ENCODE measurements at places on chromosomes 12 and 14.

DNA sequence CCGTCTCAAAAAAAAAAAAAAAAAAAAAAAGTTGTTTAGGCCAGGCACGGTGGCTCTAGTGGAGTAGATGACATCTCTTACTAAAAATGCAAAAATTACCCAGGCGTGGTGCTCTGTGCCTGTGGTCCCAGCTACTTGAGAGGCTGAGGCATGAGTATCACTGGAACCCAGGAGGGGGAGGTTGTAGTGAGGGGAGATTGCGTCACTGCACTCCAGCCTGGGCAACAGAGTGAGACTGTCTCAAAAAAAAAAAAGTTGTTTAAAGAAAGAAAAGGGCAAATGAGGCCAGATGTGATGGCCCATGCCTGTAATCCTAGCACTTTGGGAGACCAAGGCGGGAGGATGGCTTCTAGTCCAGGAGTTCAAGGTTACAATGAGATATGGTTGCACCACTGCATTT is 36.6 kb upstream of the SPPL3 start:
- H3K27ac ChIP-seq, result no peak overlapping the region
- peaks cover 30% of the 10 kb centered on the region for H3K27me3 ChIP-seq
- H3K4me1 ChIP-seq, result peaks cover 5% of the 10 kb centered on the region
- no peak for DNase-seq
- no peak overlapping the region for H3K4me3 ChIP-seq

GRCh38 chr12:113449299-113449698 is 22.4 kb downstream of the LHX5 start:
- no peaks in the 10 kb centered on the region for H3K4me1 ChIP-seq
- no peak overlapping the region for H3K27ac ChIP-seq
- H3K4me3 ChIP-seq, result no peak overlapping the region
- H3K36me3 ChIP-seq, result no peaks in the 10 kb centered on the region
- DNase-seq, result no peak
- H3K27me3 ChIP-seq, result peaks cover 37% of the 10 kb centered on the region

DNA sequence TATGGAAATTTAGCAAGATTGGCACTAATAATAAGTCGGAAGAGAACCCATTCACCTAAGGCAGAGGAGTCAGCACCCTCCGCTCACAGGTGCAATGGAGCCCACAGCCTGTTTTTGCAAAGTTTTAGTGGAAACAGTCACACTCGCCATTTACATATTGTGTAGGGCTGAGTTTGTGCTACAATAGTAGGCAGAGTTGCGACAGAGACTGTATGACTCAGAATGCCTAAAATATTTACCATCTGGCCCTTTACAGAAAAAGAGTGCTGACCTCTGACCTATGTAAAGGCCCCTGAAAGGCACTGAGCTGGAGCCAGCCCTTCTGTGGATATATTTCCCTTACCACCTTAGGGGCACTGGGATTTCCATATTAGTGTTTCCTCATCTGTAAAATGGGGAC is 79.0 kb downstream of the PRIMA1 start:
- DNase-seq, result no peak
- H3K27ac ChIP-seq, result no peak overlapping the region
- H3K4me3 ChIP-seq, result no peak overlapping the region

- H3K27ac ChIP-seq, result no peak overlapping the region
- H3K4me1 ChIP-seq, result no peaks in the 10 kb centered on the region
- no peak for DNase-seq
- H3K36me3 ChIP-seq, result no peaks in the 10 kb centered on the region
- no peaks in the 10 kb centered on the region for H3K27me3 ChIP-seq
Measured at GRCh38 chr12:126506426-126507182, 1441.4 kb downstream of the AACS start.

DNA sequence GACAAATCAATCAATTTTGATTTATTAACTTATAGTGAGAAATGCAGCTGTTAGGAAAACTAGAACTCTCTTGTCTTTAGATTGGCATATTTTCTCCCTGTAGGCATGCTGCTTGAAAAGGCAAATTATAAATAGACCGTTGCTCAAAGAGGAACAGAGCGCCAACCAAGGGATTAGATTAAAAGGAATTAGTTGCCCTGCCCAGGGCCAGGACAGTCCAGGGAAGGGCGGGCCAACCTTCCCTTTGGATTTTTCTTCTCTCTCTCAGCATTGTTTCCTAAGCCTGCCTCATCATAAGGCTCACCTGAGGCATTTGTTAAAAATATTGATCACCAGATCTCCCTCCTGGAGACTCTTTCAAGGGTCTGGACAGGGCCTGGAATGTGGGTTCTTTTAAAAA is 8.6 kb downstream of the CIPC start:
- no peak overlapping the region for H3K4me3 ChIP-seq
- no peak for DNase-seq
- peaks cover 5% of the 10 kb centered on the region for H3K4me1 ChIP-seq
- no peak overlapping the region for H3K27ac ChIP-seq

DNA sequence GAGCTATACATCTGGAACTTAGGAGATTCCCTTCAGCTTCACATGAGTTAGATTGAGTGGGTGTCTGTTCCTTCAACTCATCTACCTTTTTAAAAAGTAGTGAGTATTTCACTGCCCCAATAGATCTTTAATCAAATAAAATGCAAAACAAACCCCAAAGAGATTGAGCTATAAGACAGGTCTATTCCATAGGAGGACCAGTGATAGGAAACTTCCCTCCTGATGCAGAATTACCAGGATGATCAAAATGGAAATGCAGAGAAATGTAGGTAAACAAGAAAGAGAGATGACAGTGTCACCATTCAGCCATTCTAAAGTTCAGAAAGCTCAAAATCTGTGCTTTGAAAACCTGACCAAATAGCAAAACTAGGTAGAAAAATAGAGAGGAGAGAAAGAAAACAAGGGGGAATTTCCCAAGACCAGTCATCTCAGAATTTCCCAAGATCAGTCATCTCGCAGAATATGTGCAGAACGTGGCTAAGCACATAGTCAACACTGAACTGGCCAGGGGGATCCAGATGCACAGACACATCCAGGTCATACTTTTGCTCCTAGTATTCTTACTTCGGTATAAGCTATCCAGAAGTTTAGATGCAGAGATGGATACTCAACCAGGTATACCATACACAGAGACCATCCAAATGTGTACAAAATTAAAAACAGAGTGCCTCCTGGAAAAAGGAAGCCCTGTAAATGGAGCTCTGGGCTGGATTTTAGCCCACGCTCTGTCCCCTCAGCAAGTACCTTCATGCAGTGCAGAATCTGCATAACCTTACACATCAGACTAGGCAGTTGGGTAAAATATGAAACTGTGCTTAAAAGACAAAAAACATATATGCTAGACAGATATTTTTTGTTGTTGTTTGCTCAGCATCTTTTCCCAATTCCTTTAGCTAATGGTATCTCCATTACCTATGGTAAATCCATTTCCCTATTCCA is 27.4 kb downstream of the SLC41A2 start:
- no peaks in the 10 kb centered on the region for H3K36me3 ChIP-seq
- H3K4me1 ChIP-seq, result no peaks in the 10 kb centered on the region
- no peak overlapping the region for H3K27ac ChIP-seq
- no peaks in the 10 kb centered on the region for H3K27me3 ChIP-seq
- DNase-seq, result no peak
- no peak overlapping the region for H3K4me3 ChIP-seq

- peak; percentile 25 for DNase-seq
- peaks cover 27% of the 10 kb centered on the region for H3K4me1 ChIP-seq
- peaks cover 3% of the 10 kb centered on the region for H3K36me3 ChIP-seq
- H3K4me3 ChIP-seq, result peak within 1 kb of the TSS; percentile 88
Measured at GRCh38 chr12:122421821-122422729, at the start of gene CLIP1. Gene CLIP1 (minus strand): TSS chr12:122422669. CDS start chr12:122380452, 42,217 bp downstream.

DNA sequence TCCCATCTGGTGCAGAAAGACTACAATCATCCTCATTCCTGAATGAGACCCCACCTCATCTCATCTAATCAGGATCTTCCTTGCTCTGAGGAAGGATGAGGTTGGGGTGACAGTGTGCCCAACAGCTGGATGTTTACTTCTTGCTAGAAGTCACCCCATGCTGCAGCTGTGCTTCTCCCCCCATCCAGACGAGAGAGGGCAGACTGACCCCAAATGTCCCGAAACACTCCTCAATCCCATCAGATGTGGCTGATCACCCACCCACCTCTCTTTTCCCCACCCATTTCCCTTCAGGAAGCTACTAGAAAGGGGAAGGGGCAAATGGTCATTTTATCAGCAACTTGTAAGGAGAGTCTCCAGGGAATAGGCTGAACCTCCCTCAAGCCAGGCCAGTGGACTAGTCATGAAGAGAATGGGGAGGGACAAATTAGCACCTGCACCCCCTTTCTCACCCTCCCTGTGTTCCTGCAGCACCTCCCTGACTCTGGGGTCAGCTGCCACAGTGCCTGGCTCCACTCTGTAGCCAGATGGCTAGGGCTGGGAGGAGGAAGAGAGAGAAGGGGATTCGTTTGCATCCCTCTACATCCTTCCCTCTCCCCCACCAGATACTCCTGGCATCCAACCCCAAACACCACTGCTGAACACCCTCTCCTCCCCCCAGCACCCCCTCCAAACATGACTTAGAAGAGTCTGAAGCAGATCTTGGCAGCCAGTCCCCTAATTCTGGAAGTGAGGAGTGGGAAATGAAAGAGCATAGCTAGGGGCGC is 2.8 kb upstream of the BAZ2A start:
- H3K4me3 ChIP-seq, result peak overlapping the region; percentile 98
- peaks cover 33% of the 10 kb centered on the region for H3K36me3 ChIP-seq
- no peak overlapping the region for H3K27ac ChIP-seq
- no peaks in the 10 kb centered on the region for H3K27me3 ChIP-seq

DNA sequence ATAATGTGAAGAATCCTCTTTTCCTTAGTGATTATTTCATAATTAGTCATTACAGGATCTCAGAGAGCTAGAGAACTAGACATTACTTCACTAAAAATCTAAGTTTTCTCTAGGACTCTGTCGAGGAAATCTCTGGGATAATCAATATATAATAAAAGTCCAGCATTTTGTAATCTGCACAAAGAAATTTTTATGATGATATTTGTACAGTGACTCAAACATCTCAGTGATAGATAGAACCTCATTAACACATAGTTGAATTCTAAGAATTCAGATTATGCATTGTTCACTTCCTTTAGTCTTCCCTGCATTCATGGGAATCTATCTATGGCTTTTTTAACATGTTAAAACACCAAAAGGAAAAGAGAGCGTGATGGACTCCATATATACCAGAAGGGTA is 11.0 kb downstream of the ITPR2 start:
- no peak overlapping the region for H3K4me3 ChIP-seq
- H3K27me3 ChIP-seq, result no peaks in the 10 kb centered on the region
- peaks cover under 1% of the 10 kb centered on the region for H3K36me3 ChIP-seq
- H3K4me1 ChIP-seq, result peaks cover 29% of the 10 kb centered on the region
- H3K27ac ChIP-seq, result no peak overlapping the region
- no peak for DNase-seq

GRCh38 chr14:71321574-71322315 is 414.5 kb downstream of the PCNX1 start:
- H3K27me3 ChIP-seq, result no peaks in the 10 kb centered on the region
- DNase-seq, result no peak
- H3K36me3 ChIP-seq, result peaks cover 14% of the 10 kb centered on the region
- peak overlapping the region; percentile 92 for H3K4me3 ChIP-seq
- H3K27ac ChIP-seq, result peak overlapping the region; percentile 95

- no peak overlapping the region for H3K4me3 ChIP-seq
- H3K36me3 ChIP-seq, result peaks cover 3% of the 10 kb centered on the region
- H3K27me3 ChIP-seq, result peaks cover 42% of the 10 kb centered on the region
- no peaks in the 10 kb centered on the region for H3K4me1 ChIP-seq
Measured at GRCh38 chr14:101066826-101067510, 163.4 kb upstream of the RTL1 start.

GRCh38 chr12:123245678-123246077 is 12.4 kb downstream of the MTRFR start:
- peaks cover 60% of the 10 kb centered on the region for H3K4me1 ChIP-seq
- H3K27ac ChIP-seq, result peak overlapping the region; percentile 70
- H3K27me3 ChIP-seq, result no peaks in the 10 kb centered on the region
- peak overlapping the region; percentile 31 for H3K4me3 ChIP-seq

DNA sequence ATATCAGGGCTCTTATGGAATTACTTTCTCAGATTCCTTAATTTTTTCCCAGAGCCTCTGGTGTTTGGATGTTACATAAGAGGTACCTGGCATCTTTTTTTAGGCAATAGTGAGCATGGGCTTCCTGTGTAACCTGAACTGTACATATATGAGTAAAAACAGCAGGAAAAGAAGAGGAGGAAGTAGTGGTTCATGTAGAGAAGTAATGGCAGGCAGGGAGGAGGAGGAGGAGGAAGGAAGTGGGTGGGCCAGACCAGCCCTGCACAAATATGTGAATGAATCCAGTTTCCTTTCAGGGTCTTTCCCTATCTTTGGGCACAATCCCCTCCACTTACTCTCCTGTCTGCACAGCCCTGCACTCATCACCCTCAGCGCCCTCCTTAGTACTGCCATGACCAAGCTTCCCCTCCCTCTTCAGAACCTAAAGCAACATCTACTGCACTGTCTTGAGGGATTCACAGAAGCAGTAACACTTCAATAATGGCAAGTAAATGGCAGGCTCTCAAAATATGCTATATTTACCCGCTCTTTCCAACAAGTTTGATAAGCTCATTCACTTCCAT is 40.9 kb upstream of the GSG1 start:
- H3K4me3 ChIP-seq, result no peak overlapping the region
- peaks cover under 1% of the 10 kb centered on the region for H3K27me3 ChIP-seq
- no peak for DNase-seq
- peaks cover 10% of the 10 kb centered on the region for H3K4me1 ChIP-seq
- no peak overlapping the region for H3K27ac ChIP-seq
- H3K36me3 ChIP-seq, result no peaks in the 10 kb centered on the region

DNA sequence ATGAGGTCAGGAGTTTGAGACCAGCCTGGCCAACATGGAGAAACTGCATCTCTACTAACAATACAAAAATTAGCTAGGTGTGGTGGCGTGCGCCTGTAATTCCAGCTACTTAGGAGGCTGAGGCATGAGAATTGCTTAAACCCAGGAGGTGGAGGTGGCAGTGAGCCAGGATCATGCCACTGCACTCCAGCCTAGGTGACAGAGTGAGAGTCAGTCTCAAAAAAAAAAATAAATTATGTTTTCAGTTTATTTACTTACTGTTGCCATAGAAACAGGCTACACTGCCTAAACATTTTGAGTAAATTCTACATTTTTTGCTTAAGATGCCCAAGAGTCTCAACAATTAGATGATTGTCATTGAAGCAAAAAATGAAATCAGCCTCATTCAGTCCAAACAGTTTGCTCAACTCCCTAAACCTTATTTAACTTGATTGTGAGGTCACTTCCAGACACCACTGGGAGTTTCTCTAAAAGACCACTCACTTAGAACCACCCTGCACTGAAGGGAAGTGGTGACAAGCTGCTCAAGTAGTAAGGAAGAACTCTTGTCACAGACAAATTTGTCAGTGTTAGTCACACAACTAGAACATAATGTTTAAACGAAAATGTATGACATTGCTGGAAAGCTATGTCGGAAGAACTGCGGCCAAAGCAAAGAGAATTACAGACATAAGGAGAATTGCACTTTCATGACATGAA is 9.8 kb upstream of the GNPNAT1 start:
- no peaks in the 10 kb centered on the region for H3K36me3 ChIP-seq
- H3K27ac ChIP-seq, result no peak overlapping the region
- peaks cover 5% of the 10 kb centered on the region for H3K4me1 ChIP-seq
- no peak for DNase-seq

Data from central memory CD8-positive, alpha-beta T cell (primary cell).